ENCODE measurements at places on chromosomes 11 and 22.

- DNase-seq = no peak
Measured at GRCh38 chr11:29183301-29183700, 833.5 kb downstream of the KCNA4 start.

DNA sequence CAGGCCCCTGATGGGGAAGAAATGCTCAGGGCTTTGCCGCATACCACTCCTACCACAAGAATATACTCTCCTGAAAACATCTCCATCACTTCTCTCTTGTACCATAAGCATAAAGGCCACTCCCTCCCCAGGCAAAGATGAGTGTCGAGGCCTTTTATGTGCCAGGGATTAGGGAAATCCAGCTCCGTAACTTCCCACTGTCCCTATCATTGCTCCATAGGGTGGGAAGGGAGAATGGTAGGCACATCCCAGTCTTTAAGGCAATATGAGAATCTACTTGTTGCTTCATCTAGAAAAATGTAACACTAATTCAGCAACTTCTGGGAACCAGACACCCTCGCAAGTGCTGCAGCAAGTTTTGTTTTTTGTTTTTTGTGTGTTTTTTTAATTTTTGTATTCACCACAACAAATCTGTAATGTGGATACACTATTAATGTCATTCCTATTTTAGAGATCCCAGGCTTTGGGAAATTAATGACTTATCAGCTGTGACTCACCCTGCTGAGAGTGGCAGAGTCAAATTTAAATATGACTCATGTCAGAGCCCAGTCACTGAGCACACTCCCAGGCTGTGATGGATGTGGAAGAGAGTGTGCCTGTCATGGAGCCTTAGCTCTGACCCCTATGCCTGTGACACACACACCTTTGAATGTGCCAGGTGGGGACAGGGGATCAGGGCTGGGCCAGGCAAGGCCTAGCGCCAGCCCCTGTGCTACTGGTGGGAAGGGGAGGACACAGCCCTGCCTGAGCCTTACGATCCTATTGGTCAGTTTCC, 23.4 kb downstream of the PANX1 start:
- no peak for DNase-seq

DNA sequence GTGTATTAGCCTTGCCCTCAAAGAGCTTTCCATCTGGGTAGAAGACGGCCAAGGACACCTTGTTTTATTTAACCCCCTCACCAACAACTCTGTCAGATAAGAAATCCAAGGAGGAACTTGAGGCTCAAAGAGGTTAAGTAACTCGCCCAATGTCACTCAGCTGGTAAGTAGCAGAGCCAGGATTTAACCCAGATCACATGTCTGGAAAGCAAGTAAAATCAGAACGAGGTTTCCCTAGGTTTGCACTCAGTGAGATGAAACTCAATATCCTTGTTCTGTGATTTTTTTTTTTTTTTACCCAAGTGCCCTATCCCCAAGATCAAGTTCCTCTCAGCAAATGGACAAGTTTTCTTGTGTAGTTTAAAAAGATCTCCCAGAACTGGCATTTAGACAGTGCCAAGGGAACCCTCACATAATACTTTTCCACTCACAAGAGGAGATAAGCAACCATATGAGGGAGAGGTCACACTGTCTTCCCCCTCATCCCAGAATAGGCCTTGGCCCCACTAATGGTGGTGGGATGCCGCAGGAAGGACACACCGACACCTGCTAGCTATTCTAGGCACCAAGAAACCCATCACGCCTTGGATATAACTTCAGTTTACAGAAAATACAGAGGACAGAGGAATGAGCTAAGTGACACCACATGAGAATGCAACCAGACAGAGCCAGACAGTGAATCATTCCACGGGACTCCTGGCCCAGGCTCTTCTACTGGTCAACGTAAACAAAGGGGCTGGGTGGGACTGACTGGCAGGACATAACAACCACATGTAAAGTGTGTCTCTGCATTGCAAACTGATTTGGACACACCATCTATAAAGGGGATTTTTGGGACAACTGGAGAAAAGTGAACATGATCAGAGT, 8.6 kb upstream of the ARAP1 start:
- DNase-seq = no peak

GRCh38 chr11:128135451-128135850, 451.9 kb downstream of the ETS1 start:
- DNase-seq = no peak

DNA sequence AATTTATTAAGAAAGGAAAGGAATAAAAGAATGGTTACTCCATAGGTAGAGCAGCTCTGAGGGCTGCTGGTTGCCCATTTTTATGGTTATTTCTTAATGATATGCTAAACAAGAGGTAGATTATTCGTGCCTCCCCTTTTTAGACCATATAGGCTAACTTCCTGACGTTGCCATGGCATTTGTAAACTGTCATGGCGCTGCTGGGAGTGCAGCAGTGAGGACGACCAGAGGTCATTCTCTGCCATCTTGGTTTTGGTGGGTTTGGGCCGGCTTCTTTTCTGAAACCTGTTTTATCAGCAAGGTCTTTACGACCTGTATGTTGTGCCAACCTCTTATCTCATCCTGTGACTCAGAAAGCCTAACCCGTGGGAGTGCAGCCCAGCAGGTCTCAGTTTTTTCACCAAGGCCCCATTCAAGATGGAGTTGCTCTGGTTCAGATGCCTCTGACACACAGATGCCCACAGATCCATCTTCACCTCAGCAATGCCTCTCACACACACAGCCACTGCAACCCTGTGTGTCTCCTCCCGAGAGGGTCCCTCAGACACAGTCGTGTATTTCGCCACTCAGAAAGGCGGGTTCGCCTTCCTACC, 16.4 kb upstream of the JAM3 start:
- no peak for DNase-seq

GRCh38 chr11:113557926-113558325, 82.7 kb upstream of the DRD2 start:
- DNase-seq = no peak

DNA sequence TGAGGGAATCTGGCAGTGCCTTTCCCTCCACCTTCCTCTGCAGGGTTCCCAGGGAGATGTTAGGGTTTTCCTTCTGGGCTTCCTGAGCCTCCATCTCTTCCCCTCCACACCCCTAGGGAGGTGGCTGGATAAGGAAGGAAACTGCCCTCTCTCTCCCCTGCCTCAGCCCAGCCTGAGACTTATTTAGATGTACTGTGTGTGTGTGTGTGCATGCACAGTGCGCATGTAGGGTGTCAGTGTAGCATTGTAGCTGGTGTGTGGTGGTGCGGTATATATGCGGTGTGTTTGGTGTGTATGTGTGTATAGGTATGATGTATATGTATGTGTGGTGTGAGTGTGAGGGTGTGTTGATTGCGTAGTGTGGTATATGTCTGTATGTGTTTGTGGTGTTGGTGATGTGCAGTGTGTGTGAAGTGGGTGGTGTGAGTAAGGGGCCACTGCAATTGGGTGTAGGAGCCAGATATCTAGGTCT, 1.5 kb downstream of the FXYD6 start:
- no peak for DNase-seq

GRCh38 chr11:11163236-11163635, 189.8 kb downstream of the CSNK2A3 start:
- DNase-seq = no peak

DNA sequence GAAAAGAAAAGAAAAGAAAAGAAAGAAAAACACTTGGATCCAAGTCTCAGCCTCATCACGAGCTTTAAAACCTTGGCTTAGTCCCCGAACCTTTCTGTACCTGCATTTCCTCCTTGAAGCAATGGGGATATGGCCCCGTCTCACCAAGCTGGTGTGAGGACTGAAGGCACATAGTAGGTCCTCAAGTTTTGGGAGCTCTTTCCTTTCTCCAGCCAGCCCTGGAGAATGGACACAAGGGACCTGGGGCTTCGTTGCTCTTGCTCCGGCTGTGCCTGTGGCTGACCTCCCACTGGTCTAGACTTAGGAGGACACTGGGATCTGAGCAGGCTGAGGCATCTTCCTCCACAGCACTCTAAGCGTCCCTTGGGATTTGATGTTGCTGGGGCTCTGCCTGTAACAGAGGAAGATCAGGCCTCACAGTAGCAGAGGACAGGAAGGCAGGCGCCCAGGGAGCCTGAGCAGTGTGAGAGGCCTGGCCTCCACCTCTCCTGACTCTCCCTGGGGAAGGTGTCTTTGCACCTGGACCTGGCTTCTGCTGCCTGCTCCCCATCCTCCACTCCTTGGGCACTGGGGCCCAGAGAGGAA, 32.8 kb downstream of the KCNC1 start:
- no peak for DNase-seq

DNA sequence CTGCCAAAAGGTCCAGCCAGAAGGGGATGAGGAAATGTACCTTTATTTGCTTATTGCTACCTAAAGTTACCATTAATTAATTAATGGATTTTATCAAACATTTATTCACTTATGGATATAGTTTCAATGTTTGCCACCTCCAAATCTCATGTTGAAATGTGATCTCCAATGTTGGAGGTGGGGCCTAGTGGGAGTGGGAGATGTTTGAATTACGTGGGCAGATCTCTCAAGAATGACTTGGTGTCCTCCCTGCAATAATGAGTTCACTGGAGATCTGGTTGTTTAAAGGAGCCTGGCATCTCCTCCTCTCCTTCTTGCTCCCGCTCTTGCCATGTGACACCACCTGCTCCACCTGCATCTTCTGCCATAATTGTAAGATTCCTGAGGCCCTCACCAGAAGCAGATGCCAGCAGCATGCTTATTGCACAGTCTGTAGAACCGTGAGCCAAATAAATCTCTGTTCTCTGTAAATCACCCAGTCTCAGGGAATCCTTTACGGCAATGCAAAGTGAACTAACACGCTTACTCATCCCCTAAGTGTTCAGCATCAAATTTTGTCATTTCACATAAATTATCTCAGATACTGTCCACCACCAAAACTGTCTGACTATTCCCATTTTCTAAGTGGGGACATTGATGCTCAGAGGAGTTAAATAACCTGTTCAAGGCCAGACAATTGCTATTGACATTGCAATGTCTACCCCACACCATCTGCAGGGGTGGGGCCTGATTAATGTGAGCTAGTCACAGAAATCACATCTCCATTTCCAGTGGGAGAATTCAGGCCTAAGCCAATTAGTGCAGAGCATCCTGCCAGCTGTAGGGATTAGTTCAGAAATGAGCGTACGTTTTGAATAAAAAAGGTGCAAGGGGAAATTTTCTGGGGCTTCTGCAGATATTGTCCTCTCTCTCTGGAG, 51.6 kb upstream of the SYN3 start:
- no peak for DNase-seq

DNA sequence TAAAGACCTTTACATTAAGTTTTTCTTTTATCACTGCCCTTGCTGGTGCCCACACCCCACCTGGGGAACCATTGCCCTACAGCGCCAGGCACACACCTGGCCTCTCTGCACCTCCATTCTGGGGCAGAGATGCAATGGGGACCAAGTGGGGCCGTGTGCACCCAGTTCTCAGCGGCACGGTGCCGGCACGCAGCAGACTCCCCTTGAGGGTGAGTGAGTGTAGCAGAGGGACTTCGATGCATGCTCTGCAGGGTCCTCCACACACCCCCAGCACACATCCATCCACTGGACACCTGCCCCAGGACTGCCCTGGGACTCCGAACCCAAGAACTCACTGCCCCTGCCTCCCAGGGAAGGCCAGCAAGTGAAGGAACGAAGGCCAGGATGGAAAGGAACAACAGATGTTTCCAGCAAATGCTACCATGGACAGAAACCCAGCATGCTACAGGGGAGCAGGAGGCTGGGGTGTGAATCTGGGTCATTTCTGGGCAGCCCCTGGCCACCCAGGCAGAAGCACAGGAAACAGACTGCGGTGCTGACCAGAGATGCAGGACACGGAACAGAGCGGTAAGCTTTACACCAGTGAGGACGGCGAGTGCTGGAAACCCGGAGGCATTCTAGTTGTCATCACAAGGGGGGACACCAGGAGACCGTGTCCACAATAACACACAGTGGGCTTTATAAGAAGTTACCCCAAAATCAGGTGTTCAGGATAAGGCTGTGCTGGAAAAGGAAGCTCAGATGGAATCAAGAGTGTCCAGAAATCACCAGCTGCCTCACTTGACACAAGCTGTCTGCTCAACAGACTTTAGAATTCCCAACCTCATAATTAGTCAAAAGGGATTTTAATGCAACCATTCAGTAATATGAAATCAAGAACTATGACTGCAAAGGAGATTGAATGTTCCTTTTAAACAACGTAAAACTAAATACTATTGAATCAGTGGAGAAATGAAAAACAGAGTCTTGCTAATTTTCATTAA, 32.7 kb upstream of the MOB2 start:
- DNase-seq = no peak

GRCh38 chr11:120750647-120751549, 239.3 kb downstream of the GRIK4 start:
- DNase-seq = no peak

DNA sequence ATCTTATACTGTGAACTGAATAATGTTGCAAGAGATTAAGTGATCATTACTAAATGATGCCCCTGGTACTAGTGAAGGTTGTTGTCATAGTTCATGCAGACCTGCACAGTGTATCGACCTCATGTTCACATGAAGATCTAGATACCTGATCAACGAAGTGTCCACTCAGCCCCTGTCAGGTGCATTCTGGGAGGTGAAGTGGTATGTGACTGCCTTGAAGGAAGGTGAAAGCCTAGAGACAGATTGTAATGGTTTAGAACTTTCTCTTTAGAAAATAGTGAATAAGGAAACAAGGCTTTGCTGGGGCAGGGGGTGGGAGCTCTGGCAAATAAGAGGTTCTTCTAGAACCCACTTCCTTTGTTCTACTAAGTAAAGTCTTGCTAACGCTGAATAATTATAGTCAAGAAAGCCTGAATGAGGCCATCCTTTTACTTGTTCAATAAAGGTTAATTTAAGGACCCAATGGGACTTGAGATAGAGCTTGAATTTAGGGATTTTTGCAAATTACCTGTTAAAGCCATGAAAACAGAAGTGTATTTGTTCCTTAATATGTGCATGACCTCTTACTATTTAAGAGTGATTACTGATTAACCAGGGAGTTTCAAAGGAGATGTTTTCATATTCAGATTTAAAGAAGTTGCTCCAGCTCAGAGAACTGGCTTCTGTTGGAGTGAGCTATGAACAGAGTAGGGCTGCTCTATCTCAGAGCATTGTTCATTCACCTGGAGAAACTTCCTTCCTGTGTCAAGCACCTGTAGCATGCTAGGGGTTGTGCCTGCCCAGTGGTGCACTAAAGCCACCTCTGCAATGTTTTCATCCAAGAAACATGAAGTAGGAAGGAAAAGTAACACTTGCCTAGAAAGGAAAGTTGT, 45.3 kb downstream of the C22orf31 start:
- DNase-seq = no peak

- no peak for DNase-seq
Measured at GRCh38 chr11:45982656-45983470, 60.4 kb downstream of the LARGE2 start.

- DNase-seq = no peak
Measured at GRCh38 chr22:44023404-44024287, 456 bp upstream of the PARVB start.
